Ascending aorta (tissue), 2 donors: ENCODE measurements at places on chromosomes 1 and 21. TPM values are rescaled to one million over a fixed set of nuclear protein-coding genes. Genes with fewer than 3 reads are reported as not detected.

- no peak overlapping the region for H3K4me3 ChIP-seq
- H3K27me3 ChIP-seq = no peaks in the 10 kb centered on the region
These were observed 11.7 kb downstream of the RUNX3 start for GRCh38 chr1:24918370-24918769.

DNA sequence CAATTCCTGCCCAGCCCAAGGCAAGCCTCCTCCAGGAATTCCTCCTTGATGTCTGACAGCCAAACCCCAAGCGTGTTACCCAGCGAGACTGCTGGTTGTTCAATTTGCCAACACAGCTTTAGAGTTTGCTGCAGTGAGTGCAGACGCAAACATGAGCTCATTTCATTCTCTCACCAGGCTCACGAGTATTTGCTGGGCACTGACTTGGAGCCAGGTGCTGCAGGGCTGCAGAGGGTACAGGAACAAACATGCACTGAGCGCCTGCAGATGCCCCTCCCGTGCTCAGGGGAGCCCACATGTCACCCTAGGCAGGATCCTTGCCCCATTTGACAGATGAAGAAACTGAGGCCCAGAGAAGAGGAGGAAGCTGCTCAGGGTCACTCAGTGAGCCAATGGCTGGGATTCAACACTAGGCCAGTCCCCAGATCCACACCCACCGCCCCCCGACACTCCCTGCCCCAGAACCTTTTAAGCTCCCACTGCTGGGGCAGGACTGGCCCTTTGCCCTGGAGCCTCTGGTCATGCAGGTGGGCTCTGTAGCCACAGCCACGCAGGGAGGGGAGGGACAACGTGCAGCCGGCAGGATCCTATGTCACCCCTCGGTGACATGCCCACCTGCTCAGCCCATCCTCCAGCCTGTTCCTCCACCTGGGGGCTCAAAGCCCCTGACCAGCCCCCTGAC lies 363.7 kb downstream of the MATN1 start:
- no peaks in the 10 kb centered on the region for H3K4me1 ChIP-seq
- no peak overlapping the region for H3K4me3 ChIP-seq
- no peak for DNase-seq
- H3K27me3 ChIP-seq = no peaks in the 10 kb centered on the region
- no peaks in the 10 kb centered on the region for H3K36me3 ChIP-seq

DNA sequence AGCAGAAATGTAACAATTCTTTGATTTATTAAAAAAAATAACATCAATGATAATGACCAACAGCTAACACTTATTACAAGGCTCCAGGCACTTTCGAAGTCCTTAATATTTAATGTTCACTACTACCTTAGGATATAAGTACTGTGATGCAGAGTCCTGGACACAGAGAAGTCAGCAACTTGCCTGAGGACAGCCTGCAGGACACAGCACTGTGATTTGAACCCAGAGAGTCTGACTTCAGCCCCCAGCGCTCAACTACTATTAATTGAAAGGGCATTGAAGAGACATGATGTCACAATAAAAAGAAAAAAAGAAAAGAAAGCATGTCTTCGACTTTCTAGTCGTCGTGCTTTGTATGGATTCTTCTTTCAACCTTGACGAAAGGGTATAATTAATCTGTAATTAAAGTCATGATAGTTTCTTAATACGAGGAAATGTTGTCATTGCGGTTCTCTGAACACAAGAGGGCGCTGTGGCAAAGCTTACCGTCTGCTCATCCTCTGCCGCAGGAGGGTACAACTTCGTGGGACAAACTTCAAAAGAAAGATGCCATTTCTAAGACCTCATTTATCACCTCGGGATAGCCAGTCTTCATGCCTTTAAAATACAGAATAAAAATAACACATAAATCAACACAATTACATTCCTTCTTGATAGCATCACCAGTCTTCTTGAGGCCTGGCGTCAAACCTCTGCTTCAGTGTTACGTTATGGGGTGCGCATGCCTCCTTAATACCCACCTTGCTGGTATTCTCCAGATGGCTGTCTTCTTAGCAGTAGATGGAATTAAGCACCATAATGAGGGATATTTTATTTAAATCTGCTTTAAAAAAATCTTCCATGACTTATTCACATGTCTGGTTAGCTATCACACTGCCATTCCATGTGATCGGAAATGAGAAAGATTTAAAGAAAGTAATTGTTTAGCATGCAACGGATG lies 240.1 kb downstream of the DISC1 start:
- no peak overlapping the region for H3K4me3 ChIP-seq
- H3K4me1 ChIP-seq = peaks cover 2% of the 10 kb centered on the region
- H3K27ac ChIP-seq = no peak overlapping the region

GRCh38 chr1:33088119-33088906 lies 7.4 kb downstream of the AZIN2 start:
- no peak overlapping the region for H3K4me3 ChIP-seq
- no peak overlapping the region for H3K27ac ChIP-seq
- H3K27me3 ChIP-seq = no peaks in the 10 kb centered on the region
- no peaks in the 10 kb centered on the region for H3K4me1 ChIP-seq
- no peaks in the 10 kb centered on the region for H3K36me3 ChIP-seq

DNA sequence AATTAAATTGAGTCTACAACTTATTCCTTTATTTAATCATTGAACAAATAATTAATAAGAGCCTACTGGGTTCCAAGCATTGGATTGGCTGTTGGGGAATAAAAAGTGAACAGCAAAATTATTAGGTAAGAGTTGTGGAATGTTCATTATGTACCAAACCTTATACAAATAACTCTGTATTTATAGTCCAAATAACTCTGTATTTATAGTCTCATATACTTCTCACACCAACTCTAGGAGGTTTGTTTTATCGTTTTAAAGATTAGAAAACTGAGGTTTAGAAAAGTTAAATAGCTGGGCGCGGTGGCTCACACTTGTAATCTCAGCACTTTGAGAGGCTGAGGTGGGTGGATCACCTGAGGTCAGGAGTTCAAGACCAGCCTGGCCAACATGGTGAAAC lies 40.6 kb downstream of the RGS2 start:
- no peaks in the 10 kb centered on the region for H3K36me3 ChIP-seq
- no peaks in the 10 kb centered on the region for H3K27me3 ChIP-seq
- no peak for DNase-seq
- H3K4me3 ChIP-seq = no peak overlapping the region

GRCh38 chr21:33660406-33660805 lies 18.1 kb downstream of the ITSN1 start:
- DNase-seq = no peak
- peaks cover 3% of the 10 kb centered on the region for H3K4me1 ChIP-seq
- H3K27ac ChIP-seq = peak overlapping the region; percentile 74
- peak overlapping the region; percentile 0 for H3K4me3 ChIP-seq

- peaks cover 51% of the 10 kb centered on the region for H3K4me1 ChIP-seq
- no peak for DNase-seq
- peaks cover 14% of the 10 kb centered on the region for H3K36me3 ChIP-seq
- H3K4me3 ChIP-seq = no peak overlapping the region
- peak overlapping the region; percentile 44 for H3K27ac ChIP-seq
These were observed 77.6 kb downstream of the CLIC4 start for GRCh38 chr1:24822887-24823286.

DNA sequence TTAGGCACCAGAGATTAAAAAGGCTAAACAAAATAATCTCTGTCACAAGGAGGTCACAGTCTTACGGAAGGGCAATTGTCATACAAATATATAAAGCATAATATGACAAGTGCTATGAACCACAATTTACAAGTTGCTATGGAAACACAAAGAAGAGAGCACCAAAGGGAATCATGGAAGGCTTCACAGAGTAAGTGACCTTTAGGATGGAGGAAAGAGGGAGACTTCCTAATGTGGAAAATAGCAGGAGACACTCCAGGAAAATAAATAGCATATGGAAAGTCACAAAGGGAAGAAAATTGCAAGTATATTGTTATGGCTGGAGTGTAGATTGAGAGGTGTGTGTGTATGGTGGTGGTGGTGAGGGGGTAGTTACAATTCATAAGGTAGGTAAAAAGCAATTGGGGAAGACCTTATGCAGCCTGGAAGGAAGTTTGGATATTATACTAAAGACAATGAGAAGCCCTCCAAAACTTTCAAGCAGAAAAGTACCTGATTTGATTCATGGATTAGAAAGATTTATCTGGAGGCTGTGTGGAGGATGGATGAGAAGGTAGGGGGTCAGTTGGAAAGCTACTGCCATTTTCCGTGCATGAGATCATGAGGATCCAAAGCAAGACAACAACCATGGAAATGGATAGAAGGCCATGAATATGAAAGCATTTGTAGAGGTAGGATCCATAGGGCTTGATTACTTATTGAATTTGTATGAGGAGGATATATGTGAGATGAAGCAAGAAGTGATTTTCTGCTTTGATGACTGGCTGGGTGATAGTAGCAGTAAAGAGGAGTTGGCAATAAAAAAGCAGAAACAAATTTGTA lies 61.7 kb downstream of the SAMSN1 start:
- H3K27ac ChIP-seq = no peak overlapping the region
- no peak for DNase-seq
- no peaks in the 10 kb centered on the region for H3K4me1 ChIP-seq
- no peaks in the 10 kb centered on the region for H3K27me3 ChIP-seq
- no peaks in the 10 kb centered on the region for H3K36me3 ChIP-seq

DNA sequence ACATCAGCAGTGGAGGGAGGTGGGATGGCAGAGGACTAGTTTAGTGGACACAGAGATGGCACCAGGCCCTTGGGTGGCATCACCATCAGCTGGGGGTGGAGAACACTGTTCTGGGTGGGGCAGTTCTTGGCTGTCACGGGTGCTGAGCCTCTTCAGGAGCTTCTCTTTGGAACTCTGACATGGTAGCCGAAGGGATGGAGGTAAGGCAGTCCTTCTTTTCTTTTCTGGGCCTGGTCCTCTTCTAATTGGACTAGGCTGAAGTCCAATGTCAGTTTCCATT lies 8.3 kb upstream of the MEF2D start:
- H3K27me3 ChIP-seq = no peaks in the 10 kb centered on the region
- DNase-seq = no peak
- peaks cover 26% of the 10 kb centered on the region for H3K4me1 ChIP-seq

DNA sequence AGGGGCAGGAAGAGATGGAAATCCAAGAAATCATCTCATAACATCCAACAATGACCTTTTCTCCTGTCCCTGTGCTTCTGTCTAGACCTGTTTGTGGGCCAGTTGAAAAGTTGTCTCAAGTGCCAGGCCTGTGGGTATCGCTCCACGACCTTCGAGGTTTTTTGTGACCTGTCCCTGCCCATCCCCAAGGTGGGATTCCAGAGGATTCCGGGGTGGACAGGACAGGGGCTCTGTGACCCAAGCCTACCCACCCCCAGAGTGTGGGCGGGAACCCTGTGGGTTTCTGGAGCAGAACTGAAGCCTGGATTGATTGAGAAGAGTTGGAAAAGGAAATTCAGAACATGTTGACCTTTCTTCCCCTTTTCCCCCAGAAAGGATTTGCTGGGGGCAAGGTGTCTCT lies 2.4 kb upstream of the PPOX start:
- H3K4me1 ChIP-seq = peaks cover 25% of the 10 kb centered on the region
- H3K27me3 ChIP-seq = no peaks in the 10 kb centered on the region
- peaks cover 17% of the 10 kb centered on the region for H3K36me3 ChIP-seq
- DNase-seq = no peak
- H3K4me3 ChIP-seq = no peak overlapping the region
- no peak overlapping the region for H3K27ac ChIP-seq

GRCh38 chr1:35570589-35571137 lies 2.5 kb upstream of the TFAP2E start:
- no peak for DNase-seq
- H3K36me3 ChIP-seq = peaks cover 8% of the 10 kb centered on the region
- H3K4me3 ChIP-seq = no peak overlapping the region
- no peaks in the 10 kb centered on the region for H3K4me1 ChIP-seq
- H3K27ac ChIP-seq = no peak overlapping the region

DNA sequence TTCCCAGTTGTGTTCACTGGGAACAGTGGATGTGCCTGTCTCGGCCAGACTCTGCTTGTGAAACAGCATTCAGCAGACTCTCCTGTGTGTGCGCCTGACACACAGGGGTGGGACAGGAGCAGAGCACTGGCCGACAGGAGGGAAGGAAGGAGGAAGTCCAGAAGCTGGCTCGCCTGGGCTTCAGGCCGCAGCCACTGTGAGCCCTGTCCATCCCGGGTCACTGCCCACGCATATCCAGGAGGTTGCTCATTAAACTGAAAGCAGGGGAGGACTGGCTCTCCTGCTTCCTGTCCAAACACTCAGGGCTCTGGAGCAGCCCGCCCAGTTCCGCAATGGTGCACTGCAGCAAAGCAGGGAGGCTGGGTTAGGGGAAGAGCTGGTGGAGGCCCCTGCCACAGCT lies 218.7 kb upstream of the VAMP3 start:
- no peak overlapping the region for H3K4me3 ChIP-seq
- H3K27ac ChIP-seq = no peak overlapping the region
- no peak for DNase-seq

DNA sequence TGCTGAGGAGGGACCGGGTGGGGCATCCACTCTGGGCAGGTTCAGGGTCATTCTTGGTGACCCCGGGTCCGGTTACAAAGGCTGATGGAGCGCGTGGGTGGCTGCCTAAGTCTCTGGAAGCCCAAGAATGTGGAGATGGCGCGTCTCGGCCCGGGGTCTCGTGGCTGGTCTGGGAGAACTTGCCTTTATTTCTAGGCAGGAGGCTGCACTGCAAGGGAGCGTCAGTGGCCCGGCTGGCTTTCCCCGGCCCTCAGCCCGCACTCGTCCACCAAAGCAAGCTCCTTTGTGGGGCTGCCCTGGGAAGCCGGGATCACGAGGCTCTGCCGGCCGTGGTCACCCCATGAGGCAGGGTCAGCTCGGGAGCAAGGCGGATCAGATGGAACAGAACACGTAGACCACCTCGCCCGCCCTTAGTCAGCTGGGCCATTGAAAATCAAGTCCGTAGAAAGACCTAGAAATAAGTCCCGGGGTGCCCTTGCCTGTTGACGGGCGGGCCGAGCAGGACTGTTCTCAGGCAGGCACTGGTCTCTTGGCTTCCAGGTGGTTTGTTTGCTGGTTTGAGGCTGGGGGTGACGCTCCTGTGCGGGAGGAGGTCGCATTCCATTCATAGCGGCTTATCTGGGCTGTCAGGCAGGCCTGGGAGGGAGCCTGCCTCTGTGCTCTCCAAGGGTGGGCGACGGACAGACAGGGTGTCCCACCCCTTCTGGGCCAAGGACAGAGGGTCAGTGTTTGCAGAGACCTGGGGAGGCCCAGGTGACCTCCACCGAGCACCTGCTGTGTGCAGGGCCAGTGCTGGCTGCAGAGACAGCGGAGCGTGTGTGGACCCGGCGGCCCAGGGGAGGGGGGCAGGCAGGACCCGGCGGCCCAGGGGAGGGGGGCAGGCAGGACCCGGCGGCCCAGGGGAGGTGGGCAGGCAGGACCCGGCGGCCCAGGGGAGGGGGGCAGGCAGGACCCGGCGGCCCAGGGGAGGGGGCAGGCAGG lies 25.8 kb downstream of the COL18A1 start:
- DNase-seq = no peak
- peaks cover 17% of the 10 kb centered on the region for H3K4me1 ChIP-seq
- no peaks in the 10 kb centered on the region for H3K27me3 ChIP-seq
- no peak overlapping the region for H3K4me3 ChIP-seq

Gene GBP5
- not detected for total RNA-seq

Gene ZNF648
- total RNA-seq = not detected

Gene GPR25
- not detected for total RNA-seq

Gene RNF19B
- total RNA-seq = 40.0 TPM

Gene SPRR4
- total RNA-seq = not detected

Gene COPA
- 56.3 TPM for total RNA-seq

Gene TMEM54
- 60.9 TPM for total RNA-seq

Gene WLS
- 29.9 TPM for total RNA-seq

Gene FCRL1
- not detected for total RNA-seq
